ENCODE measurements at places on chromosomes 2 and 18.

DNA sequence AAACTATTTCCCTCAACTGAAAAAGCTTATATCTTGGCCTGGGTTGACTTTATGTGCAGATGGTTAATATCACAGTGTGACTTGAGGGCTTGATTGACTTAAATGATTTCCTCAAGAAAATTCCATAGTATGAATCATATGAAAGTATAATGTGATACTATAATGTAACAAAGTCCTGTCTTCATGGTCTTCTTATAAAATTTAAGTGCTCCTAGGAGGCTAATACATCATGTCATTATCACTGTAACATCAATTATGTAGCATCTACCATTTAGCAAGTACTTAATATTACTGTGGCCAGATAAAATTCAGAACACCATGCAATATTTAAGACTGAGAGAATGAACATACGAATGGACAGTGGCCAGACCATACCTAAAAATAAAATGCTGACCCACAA is 276.1 kb downstream of the RIT2 start:
- no peak for DNase-seq

DNA sequence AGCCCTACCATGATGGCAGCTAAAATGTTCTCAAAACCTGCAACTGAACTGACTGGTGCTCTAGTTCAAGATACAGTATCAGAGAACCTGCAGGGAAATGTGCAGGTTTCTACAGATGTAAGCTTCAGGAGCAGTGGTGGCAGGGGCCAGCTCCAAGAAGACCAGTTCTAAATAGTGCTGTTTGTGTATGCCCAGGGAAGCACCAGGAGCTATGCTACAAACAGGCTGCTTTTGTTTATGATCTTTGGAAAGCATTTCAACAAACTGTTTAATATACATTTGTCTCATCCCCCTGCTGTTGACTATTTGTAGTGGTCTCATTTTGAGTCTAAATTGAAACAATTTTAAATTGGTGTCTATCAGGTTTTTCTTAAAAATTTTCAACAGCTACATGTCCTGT is 20.7 kb downstream of the FZD5 start:
- DNase-seq: no peak

DNA sequence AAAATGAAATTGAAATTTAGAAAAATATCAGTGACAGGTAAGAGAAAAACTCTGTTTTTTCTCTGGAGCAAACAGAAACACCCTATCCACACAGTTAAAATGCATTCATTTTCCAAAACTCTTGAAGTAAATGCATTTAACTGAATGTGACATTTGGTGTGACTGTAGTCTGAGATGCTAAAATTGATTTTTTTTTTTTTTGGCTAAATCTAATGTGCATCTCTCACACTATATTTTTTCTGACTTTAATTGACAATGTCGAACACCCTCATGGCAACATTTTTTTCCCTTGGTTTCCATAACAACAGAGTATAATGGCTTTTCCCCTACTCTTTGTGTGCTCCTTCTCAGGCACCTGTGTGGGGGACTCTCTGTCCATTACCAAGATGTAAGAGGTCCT is 366.4 kb downstream of the XIRP2 start:
- no peak for DNase-seq

DNA sequence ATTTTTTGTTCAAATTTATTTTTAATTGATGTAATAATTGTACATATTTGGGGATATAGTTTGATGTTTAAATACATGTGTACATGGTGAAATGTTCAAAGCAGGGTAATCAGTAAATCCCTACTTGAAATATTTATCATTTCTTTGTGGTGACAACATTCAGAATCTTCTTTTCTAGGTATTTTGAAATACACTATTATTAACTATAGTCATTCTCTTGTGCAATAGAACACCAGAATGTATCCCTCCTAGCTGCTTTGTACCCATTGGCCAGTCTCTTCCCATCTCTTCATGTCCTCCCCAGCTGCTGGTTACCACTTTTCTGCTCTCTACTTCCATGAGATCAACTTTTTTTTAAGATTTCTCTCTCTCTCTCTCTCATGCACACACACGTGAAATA is 126.5 kb downstream of the ZNF407 start:
- DNase-seq: no peak

- DNase-seq: peak; percentile 88
Observed at GRCh38 chr2:203786549-203787351, 80.3 kb downstream of the CD28 start.

Data from inflammatory macrophage treated with lipopolysaccharide for 4 hours (primary cell).